NCI-H1105 treated with DMSO at 0.1 percent for 48 hours (cell line): ENCODE measurements at places on chromosomes 6 and 20.

DNA sequence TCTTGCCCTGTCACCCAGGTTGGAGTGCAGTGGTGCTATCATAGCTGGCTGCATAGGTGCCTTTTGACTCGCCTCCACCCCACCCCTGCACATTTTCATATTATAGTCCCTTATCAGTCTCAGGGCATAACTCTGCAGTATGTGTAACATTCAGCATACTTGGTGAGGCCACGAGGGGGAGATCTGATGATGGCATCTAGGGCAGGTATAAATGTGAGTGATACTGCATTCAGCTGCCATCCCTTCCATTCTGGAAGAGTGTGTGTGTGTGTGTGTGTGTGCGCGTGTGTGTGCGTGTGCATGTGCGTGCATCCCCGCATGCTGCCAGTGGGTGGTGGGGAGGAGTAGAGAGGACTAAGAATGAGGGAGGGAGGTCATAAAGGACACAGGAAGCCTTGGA, 81.4 kb downstream of the JARID2 start:
- DNase-seq: no peak

DNA sequence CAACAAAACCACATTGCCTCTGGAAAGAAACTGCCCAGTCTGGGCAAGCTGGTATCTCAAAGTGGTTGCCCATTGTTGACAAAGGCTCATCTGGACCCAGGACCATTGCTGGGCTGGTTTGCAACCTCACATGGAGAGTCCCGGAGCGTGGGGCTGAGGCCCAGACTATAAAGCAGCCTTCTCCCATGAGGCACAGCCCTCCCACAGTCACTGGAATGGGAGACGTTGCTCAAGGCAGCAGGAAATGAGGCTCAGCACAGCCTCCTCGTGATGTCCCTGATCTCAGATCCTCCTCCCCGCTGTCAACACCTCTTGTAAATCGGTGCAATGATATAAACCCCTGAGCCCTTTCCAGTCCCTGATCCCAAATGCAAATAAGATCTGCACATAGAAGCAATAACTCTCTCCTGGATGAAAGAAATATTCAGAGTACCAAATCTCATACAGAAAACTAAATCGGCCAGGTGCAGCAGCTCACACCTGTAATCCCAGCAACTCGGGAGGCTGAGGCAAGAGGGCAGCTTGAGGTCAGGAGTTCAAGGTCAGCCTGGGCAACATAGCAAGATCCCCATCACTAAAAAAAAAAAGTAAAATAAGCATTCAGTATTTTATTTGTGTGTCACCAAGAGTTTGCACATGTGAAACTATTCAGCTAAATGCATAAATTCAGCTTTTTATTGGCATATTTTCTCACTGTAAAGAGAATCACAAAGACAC, 103.0 kb upstream of the RREB1 start:
- DNase-seq: no peak

DNA sequence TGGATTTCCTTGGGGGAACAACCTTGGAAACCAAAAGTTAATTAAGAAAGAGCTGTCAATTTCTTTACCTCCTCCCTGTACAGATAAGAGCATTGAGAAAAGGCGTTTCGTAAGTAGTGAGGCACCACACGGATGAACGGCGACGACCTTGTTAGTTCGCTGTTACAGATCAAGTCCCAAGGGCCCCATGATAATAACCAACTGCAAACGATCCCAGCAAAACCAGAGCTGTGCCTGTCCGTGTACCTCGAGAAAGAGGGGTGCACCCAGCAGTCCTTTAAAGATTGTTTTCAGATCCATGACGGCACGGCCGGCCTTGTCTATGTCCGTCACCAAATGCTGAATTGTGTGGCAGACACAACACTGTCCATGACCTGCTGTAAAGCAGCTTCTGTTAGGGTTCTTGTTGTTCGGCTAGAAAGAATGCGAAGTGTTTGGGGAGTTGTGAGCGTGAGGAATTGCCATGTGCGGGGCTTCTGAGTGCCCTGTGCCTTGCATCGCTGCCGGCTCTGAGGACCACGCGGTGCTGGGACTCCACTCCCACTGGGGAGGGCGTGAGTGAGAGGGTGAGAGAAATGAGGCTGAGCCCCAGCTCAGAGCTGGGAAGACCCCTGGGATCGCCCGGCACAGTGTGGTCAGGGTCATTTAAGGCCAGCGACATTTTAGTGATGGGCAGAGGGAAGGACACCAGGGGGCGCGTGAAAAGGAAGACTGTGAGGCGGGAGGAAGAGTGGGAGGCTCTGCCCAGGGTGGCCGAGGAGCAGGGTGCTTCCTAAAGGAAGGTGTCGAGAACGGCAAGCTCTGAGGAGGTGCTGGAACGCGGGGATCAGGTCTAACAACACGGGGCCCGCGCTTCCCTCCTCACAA, 136.8 kb upstream of the RPS6KA2 start:
- DNase-seq: no peak

DNA sequence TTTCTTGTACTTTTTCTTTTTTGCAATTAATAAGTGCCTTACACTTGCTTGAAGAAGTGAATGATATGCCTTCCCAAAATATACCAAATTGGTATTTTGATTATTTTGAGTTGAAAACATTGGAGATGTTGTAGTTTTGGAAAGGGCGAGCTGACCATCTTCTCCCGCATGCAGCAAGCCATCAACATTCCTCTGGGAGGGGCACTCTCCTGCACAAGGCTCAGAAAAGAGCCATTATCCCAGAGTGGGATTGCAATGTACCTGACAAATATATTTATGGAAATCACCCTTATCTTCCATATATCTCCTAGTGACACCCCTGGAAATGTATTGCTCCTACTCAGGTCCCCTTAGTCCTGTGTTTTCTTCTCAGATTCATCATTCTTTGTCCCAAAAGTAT, 22.8 kb upstream of the PNRC1 start:
- DNase-seq: no peak

DNA sequence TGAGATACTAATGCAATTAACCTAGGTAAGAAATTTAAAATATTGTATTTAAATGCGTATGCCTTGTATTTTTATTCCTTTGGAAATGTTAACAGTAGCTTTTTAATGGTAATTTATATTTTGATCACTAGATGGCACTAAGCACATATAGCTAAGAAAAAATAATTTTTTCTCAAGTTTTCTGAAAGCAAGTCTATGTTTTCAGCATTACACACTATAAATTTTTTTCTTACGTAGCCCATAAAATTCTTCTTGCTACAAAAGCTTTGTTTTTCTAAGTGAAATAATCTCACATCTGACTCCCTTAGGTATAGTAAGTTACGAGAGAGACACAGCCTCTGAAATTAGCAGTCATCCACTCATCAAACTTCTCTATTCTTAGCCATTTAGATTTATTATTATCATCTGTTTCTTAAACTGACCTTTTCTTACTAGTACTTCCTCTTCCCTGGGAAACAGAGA, 35.7 kb downstream of the TSPYL4 start:
- peak; percentile 46 for DNase-seq

DNA sequence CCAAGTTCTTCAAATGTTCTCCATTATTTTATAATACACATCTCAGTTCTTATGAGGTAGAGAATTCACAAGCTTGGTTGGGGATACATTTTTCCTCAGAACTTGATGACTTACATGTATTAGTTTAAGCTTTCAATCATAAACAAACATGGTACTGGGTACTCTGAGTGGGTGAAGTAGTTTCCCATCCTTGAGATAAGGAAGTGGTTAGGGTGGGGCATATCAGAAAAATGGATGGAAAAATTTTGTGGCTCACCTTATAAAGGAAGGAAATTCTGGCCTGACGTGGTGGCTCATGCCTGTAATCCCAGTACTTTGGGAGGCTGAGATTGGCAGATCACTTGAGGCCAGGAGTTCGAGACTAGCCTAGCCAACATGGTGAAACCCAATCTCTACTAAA, 52.0 kb downstream of the CD164 start:
- no peak for DNase-seq

DNA sequence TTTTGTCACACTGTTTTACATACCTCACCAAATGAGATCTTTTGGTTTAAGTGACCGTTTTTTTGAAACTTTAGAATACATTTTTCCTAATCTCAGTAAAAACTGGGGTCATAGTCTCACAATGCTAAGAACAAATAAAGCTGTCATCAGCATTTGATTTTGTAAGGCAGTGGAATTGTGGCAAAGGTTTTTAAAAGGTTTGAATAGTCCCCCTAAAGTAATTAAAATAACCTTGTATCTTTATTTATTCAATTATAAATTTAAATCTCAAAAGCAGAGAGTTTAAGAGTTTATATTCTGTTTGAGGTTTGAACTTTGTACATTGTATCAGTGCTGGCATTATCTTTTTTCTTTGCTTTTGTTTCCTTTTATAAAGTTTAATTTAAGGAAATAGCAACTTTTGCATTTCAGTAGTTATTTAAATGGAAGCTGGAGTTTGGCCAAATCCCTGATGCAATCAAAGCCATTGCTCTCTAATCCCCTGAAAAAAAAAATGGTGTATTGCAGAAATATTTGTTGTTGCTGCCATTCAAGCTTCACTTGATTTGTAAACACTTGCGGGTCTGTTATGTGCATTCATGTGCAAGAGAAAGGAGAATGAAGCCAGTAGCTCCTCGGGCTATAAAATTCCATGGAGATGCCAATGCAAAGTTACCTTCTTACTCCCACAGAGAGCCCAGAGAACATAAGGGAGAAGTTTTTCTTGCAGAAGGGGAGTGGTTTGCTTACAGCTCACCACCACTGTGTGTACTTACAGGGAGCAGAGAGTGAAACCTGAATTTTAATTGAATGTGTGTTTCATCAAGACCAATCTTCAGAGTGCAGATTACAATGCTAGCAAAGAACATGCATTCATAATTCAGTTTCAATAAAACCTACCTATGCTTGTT, 391.8 kb downstream of the ARHGAP18 start:
- peak; percentile 58 for DNase-seq

DNA sequence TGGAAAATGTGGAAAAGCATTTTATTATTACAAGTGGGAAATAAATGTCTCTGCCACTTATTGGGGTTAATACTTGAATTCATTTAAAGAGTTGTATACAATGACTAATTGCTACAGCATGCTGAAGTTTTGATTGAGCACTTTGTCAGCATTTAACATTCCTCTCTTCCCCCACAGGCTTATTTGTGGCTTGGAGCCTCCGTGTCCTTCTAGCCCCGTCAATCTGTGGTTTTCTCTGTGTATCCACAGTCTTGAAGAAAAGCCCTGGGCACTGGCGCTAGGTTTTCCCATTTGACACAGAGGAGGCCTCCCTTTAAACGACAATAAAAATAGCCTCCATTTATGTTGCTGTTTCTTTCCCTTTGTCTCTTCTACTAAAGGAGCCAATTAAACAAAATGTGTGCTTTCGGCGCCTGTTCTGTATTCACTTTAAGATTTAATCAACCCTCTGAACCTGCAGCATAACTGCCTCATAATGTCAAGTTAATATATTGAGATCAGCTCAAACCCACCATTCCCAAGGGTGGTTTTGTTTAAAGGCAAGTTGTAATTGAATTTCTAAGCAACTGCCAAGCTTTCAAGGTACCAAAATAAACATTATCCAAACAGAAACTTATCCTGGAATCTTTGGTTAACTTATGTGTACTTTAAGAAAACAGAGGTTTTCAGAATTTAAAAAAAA, 326.6 kb upstream of the RNF24 start:
- DNase-seq: no peak

DNA sequence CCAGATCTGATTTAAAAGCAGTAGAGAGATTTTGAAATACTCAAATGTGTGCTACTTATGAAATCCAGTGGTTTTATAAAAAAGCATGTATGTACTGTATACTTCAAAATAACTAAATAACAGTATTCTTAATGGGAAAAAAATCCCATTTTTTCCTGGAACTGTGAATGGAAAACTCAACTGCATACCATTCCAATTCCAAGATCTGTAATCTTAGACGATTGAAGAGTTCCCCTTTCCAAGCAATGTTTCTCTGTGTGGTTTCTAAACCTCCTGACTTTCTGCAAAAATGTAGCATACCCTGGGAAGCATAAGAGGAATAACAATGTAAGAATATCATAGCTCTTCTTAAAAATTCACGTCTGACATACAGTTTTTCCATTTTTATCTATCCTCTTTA, 40.3 kb upstream of the HIVEP2 start:
- no peak for DNase-seq
